ENCODE measurements at places on chromosomes 11 and 22.

DNA sequence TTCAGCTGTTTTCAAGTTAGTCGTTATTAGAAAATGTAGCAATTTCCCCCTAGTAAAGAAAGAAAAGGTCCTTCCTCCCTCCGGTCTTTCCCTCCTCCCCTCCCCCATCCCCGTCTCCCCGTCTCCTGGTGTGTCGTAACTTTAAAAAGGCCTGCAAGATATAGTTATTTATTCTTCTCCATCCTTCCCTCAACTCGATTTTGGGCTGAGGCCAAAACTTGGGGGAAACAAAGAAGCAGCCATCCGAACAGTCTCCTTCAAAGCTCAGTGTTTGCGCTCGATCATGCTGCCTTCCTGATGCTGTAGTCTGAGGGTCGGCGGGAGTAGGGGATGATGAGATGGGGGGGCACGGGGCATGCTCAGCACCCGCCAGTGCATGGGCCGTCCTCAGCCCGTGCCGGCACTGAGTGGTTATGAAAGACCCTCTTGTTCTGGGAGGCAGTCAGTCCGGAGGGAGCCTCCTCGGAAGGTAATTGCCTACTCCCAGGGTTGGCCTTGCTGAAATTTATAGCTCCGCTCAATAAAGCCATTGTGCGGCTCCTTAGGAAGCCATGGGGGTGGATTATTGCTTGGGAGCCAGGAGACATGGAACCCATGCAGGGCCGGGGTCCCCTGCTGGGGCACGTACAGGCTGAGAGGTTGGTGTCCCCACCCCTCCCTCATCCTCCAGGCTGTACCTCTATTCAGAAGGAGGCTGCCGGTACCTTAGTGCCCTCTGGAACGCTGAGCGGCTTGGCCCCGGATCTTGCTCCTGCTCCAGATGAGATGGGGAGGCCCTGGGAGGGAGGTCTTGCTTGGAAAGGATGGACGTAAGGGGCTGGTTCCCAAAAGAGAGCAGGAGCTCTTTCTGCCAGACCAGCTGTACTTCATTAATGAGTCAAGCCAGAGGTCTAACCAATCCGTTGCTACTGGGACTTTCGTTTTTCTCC lies 212.7 kb upstream of the CADM1 start:
- DNase-seq: no peak
- no peaks in the 10 kb centered on the region for H3K36me3 ChIP-seq
- peaks cover 47% of the 10 kb centered on the region for H3K27me3 ChIP-seq
- peaks cover 15% of the 10 kb centered on the region for H3K4me1 ChIP-seq
- H3K4me3 ChIP-seq: no peak overlapping the region

GRCh38 chr11:32953700-32954099 lies 61.1 kb downstream of the QSER1 start:
- H3K27ac ChIP-seq: no peak overlapping the region
- no peak for DNase-seq
- H3K4me3 ChIP-seq: no peak overlapping the region
- H3K36me3 ChIP-seq: peaks cover 6% of the 10 kb centered on the region
- no peaks in the 10 kb centered on the region for H3K27me3 ChIP-seq

DNA sequence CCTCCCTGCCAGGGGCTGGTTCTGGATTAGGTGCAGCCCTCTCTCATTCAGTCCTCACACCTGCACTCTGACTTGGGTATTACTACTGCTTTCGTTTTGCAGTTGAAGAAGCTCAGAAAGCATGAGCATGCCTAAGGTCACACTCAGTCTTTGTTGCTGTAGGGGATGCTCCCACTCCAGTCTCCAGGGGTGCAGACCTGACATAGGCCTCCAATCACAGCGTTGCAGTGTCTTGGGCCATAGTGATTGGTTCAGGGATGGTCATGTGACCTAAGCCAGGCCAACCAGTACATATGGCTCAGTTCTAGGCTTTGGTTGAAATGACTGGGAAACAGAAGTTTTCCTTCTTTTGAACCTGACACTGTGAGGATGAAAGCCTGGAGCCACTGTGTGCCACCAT lies 61.7 kb downstream of the FBXO7 start:
- DNase-seq: no peak
- H3K4me1 ChIP-seq: peaks cover 32% of the 10 kb centered on the region
- no peak overlapping the region for H3K4me3 ChIP-seq
- H3K27ac ChIP-seq: no peak overlapping the region

DNA sequence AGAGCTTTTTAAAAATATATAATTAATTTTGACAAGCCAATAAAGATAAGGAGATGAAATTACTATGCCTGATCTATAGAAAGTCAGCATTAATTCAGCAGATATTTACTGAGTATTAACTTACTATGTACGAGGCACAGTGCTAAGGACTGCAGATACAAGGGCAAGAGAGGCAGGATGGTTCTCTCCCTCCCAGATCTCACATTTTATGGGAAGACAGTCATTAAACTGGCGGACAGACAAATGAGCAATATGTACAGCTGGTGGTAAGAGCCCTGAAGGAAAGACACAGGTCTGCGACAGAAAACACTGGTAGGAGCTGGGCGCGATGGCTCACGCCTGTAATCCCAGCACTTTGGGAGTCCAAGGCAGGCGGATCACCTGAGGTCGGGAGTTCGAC lies 36.8 kb downstream of the MCHR1 start:
- no peak overlapping the region for H3K4me3 ChIP-seq
- H3K27ac ChIP-seq: no peak overlapping the region
- DNase-seq: no peak
- H3K4me1 ChIP-seq: peaks cover 26% of the 10 kb centered on the region

GRCh38 chr11:64758330-64759079 lies 1.3 kb downstream of the PYGM start:
- H3K27me3 ChIP-seq: no peaks in the 10 kb centered on the region
- peaks cover 11% of the 10 kb centered on the region for H3K36me3 ChIP-seq
- H3K27ac ChIP-seq: no peak overlapping the region
- H3K4me3 ChIP-seq: no peak overlapping the region
- DNase-seq: no peak
- H3K4me1 ChIP-seq: peaks cover 36% of the 10 kb centered on the region

GRCh38 chr11:12073886-12074285 lies 36.5 kb upstream of the MICAL2 start:
- peak overlapping the region; percentile 31 for H3K27ac ChIP-seq
- peaks cover 27% of the 10 kb centered on the region for H3K4me1 ChIP-seq
- H3K4me3 ChIP-seq: no peak overlapping the region
- no peaks in the 10 kb centered on the region for H3K27me3 ChIP-seq

GRCh38 chr11:19828382-19829108 lies 115.9 kb downstream of the NAV2 start:
- H3K4me3 ChIP-seq: no peak overlapping the region
- H3K4me1 ChIP-seq: no peaks in the 10 kb centered on the region
- H3K27me3 ChIP-seq: no peaks in the 10 kb centered on the region
- peaks cover 7% of the 10 kb centered on the region for H3K36me3 ChIP-seq

Measured in osteocyte (in vitro differentiated cells).